Karpas-422 (cell line): ENCODE measurements at places on chromosomes 7 and 10.
A peak's percentile ranks its signal among the peaks of the same experiment; 100 is the strongest.

DNA sequence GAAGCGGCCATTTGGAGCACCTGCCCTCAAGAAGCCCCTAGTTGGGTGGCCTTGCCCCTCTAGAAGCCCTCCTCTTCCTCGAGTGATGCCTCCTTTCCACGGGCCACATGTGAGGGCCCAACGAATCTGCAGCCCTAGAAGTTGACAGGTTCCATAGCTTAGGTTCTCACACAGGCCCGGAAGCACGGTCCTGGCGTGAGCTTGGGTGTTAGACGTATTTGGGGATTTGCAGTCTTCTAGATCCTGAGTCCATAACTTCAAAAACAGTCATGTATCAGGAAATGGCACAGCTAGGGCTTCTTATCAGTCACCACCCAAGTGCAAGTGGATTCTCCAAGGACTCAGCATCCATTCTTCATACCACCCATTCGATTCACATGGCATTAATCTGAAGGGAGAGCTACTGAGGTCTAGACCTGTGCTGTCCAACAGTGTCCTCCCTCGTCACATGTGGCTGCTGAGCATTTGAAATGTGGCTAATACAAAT, 477 bp upstream of the FBXW4 start:
- DNase-seq: peak; percentile 46

DNA sequence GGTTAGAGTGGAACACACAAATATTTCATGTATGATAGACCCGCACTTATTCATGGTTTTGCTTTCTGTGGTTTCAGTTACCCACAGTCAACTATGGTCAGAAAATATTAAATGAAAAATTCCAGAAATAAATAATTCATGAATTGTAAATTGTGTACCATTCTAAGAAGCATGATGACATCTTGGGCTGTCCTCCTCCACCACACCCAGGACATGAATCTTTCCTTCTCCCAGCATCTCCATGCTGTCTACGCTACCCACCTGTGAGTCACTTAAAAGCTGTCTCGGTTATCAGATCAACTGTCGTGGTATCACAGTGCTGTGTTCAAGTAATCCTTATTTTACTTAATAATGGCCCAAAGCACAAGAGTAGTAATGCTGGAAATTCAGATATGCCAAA, 419.6 kb upstream of the NRP1 start:
- DNase-seq: no peak

DNA sequence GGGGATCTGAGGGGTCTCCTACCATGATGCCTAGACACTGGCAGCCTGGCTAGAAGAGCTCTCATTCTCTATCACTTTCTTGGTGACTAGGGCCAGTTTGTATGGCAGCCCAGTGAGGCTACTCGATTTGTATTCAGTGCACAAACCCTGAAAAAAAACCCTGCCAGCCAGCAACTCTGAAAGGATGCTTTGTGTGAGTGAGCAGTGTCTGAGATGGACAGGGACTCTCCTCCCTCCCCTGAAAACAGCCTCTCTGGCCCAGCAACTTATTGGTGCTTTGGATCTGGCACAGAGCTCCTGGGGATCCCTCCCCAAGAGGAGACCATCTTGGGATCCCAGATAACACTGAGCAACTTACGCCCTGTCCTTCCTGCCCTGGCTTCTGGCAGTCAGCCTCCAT, 10.8 kb upstream of the LRRC4 start:
- DNase-seq: no peak

GRCh38 chr10:132487241-132488135, 50.1 kb upstream of the INPP5A start:
- no peak for DNase-seq

- DNase-seq: no peak
These were observed 852.9 kb downstream of the SORCS1 start for GRCh38 chr10:106311590-106311989.

DNA sequence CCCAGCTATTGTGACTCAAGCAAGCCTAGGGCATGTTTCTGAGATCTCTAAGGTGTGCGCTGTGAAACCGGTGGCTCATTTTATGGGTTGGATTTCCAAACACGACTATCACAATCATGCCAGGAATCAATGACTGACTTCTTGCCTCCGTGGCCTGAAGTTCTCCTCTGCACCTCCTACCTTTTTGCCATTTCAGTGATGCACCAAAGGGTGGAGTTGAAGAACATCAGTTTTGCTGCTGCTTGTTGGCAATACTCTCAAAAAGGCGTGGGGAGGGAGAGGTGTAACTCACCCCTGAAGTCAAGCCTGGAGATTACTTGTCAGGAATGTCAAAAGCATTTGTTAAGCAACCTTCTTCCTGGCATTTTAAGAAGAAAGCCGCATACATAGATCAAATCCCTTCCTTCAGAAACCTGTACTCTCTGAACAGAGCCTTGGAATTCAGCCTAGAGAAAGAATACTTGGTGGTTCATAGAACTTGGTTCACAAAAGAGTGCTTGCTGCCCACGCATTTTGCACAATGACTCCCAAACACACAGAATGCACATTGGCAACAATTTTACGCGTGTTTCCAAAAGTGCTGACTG, 41.0 kb downstream of the KIAA1217 start:
- no peak for DNase-seq

DNA sequence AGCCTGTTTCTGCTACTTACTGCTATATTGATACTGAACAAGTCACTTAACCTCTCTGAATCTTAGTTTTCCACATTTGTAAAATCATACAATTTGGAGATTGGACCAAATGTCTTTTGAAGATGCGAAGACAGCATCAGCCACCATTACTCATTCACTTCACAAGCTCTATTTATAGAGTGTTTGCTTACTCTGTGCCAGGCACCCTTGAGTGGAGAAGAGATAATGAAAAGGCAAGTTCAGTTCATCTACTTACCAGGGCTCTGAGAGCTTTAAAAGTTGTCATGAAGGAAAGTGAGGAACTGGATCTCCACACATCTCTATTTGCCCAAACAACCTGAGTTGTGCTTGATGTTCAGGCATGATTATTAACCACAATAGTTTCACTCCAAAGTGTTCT, 277.5 kb downstream of the CSTF2T start:
- DNase-seq: no peak

DNA sequence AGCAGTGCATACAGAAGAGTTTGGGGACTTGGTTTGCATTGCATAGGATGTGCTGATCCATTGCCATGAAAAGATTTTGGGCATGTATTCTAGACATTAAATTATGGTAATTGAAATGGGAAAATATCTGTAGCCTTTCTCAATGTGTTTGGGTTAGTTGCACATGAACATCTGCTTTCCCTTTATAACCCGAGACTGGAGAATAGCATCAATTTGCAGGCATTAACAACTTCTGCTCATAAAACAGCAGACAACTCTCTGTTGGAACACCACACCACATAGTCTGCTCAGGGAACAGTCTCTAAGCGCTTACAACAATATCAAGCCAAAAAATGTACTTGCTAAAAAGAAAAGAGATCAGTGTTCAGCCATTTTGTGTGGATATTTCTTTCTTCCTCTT, 1391.1 kb upstream of the LRRTM3 start:
- DNase-seq: no peak

DNA sequence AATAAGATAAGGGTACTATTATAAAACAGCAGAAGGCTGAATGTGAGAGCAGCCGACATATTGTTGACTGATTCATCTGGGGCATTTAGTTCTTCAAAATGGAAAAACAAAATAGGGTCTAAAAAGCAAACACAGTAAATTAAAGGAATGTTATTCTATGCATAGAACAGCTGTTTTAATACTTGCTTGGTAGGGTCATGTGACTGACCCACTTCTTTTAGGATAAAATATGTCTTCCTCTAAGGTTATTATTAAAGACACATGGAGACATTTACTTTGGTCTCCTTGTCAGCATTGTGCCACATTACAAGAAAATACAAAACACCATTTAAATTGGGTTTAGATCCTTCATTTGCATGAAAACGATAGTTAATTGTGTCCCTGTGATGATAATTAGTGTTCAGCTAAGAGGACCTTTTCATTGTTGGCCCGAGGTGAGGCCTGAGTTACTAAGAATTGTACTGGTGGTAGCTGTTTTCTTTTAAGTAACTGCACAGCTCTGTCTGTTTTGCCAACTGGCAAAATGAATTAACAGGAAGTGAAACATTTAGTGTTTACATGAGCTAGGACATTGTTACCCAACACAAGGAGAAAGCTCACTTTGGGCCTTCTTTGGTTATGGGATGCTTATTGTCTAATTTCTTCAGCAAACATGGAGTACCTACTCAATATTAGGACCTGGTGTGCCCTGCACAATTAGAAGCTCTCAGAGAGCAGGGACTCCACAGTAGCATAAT, 764.4 kb downstream of the LRMDA start:
- DNase-seq: no peak

DNA sequence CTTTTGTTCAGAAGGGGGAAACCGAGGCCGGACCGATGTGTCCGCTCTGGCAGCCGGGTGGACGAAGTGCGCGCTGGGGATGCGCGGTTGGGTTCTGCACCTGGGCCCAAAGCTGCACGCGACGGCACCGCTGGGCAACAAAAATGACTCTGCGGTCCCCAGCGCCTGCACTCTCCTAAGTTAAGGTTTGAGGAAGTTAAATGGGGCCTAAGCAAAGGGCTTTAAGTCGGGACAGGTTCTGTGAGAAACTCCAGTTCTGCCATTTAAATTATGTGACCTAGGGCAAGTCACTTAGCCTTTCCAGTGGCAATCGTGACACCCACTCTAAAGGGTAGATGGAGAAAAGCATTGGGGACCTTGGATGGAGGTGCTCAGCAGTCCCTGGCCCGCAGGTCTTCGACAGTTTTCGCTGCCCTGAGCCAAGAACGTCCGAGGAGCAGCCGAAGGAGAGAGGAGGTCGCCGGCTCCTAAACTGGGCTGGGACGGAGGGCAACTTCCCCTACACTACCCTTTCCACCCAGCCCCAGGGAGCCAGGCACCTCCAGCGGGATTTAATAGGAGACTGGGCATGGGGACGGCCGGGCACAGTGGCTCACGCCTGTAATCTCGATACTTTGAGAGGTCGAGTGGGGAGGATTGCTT, 534 bp upstream of the ACBD5 start:
- peak; percentile 87 for DNase-seq

GRCh38 chr7:122528879-122529481, 169.9 kb downstream of the RNF133 start:
- peak; percentile 73 for DNase-seq

DNA sequence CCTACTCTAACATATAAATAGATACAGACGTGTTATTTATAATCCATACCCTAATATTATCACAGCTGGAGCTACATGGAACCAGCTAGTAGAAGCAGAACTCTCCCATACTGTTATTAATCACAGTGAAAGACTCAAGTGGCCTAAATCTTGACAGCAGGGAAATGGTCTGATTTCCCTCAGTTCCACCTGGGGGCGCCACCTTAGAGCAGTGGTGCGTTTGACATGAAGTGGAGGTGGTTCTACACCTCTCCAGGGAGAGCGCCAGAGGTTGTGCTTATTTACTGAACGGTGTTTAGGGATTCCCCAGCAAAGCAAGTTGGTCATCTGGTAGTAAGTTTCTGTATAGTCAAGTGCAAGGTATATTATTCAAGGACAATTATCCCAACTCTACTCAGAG, 17.6 kb downstream of the DNTT start:
- peak; percentile 52 for DNase-seq

GRCh38 chr7:30445770-30446169, 32.8 kb downstream of the NOD1 start:
- DNase-seq: peak; percentile 94

GRCh38 chr7:20198260-20198659, 18.9 kb downstream of the MACC1 start:
- no peak for DNase-seq

DNA sequence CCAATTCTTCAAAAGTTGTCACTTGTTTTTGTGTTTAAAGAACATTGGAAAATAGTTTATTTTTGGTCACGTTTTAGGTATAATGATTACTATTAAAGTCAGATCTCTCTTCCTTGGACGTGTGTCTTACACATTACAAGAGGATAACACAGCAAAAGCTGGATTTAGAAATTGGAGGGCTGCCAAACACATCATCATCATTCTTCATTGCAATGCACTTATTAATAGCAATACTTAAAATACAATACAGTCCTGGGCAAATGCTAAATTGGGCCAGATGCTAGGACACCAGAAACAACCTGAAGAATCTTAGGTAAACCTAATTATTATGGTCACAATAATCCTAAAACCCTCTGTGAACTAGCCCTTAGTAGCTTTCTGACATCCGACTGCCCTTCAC, 303.6 kb downstream of the DGKB start:
- DNase-seq: no peak

- no peak for DNase-seq
These were observed 167.0 kb upstream of the PPP1R3A start for GRCh38 chr7:114085592-114086501.
